ENCODE measurements at places on chromosomes 5 and 9.

GRCh38 chr9:93812410-93812668 lies 142.8 kb downstream of the BARX1 start:
- no peak for DNase-seq

DNA sequence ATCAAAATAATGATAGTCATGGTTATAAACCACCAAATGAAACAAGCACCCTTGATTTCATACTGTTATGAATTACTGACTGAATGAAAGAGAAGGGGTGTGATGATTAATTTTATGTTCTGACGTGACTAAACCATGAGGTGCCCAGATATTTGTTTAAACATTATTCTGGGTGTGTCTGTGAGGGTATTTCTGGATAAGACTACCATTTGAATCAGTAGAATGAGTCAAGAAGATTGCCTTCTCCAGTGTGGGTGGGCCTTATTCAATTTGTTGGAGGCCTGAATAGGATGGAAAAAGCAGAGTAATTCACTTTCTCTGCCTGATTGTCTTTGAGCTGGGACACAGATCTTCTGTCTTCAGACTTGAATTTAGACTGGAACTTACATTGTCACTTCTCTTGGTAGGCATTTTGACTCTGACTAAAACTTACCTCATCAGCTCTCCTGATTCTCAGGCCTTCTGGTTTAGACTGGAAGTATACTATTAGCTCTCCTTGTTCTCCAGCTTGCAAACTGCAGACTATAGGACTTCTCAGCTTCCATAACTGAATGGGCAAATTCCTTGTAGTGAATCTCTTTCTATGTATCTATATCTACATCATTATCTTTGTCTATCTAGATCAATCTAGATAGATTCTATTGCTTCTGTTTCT lies 321.9 kb upstream of the TARS1 start:
- DNase-seq, result no peak

DNA sequence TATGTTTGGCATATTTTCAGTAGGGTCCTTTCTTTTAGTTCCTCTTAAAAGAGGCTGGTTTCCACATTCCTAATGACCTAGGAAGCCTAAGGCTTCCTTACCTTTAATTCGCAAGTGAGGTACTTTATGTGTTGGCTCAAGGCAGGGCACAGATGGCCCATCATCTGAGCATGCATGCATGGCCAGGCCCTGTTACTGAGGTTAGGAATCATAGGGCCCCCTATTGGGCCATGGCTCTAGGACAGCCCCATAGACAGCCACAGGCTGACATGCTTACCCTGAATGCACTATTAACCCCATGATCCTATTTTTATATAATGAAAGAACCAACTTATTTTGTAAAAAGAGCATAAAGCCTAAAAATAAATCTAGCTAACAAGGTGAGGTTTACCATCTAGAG lies 271.4 kb downstream of the ELAVL2 start:
- no peak for DNase-seq

- no peak for DNase-seq
These were observed 67.0 kb upstream of the HAPLN1 start for GRCh38 chr5:83787631-83788030.

- no peak for DNase-seq
These were observed 232.8 kb downstream of the TLE1 start for GRCh38 chr9:81456431-81457006.

DNA sequence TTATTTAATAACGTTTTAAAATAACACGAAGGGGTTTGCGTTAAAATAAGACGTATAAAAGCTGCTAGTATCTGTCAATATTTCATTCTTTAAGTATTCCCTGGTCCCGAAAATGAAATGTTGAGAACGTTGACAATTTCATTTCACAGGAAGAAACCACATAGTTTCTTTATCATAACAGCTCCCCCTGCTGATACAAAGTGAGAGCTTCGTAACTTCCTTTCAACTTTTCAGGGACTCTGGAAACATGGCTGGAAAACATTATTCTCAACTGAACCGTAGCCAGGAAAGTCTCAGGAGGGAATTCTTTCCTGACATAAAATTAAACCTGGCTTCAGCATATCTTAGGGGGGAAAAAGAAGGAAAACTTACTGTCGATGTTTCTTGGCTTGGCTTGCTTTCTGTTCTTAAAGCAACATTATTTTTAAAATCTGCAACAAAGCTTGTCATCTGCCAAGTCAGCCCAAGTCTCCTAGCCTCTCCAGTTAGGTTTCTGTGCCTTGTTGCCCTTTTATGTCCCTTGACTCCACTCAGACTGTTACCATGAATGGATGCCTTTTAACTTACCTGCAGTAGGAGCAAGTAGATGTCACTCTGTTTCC lies 122.9 kb upstream of the DAB2 start:
- DNase-seq, result peak; percentile 75

GRCh38 chr5:62340392-62340791 lies 34.4 kb downstream of the KIF2A start:
- DNase-seq, result no peak

GRCh38 chr5:7882926-7883325 lies 14.0 kb downstream of the MTRR start:
- no peak for DNase-seq

DNA sequence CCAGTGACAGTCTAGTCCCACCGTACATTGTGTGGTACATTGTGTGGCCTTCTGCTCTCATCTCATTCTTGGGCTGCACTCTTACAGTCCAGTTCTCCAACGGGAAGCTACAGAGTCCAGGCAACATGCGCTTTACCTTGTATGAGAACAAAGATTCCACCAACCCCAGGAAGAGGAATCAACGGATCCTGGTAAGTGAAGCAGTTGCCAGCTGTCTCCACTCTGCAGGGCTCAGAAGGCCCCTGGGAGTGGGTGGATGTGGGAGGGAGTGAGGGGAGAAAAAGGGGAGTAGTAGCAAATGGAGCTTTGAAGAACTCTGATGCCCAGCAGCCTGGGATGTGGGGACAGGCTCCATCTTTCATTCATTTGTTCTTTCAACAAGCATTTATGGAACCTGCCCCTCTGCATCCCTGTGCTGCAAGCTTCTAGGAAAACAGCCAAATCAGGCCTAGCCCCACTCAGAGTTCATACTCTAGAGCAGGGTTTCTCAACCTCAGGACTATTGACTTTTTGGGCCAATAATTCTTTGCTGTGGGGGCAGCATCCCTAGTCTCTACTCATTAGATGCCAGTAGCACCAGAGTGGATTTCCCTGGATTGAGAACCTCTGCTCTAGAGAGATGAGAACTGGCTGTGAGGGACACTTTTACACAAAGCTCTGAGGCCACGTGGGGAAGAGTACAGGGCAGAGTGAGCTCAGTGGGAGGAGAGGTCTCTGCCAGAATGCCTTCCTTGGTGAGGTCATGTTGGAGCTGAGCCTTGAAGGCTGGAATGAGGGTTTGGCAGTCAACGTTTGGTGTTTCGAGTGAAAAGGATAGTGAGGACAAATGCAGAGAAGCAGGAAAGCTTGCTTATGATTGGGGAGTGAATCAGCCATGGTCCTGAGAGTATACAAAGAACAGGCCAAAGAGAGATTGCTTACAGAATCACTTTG lies 1.1 kb downstream of the POLR1E start:
- no peak for DNase-seq

Data from left lung (tissue), 14 donors.